C1 segment of cervical spinal cord (tissue), 14 donors: ENCODE measurements at places on chromosomes 2 and 18.

DNA sequence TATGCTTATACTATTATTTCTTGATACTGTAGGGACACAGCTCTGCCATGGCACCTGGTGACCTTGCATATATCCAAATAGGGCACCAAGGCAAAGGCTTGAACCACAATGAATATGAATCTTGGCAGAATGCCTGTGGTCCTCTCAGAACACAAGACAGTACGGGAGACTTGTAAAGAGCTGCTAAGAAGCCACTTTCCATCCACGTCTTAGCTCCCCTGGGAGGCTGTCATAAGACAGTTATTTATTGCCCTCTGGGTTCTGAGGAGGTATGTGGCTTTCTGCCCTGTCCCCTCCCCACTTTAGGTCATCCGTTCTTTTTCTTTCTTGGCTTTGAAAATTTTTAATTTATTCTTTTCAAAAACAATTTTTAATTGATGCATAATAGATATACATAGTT is 29.8 kb upstream of the MRPL33 start:
- DNase-seq, result no peak

DNA sequence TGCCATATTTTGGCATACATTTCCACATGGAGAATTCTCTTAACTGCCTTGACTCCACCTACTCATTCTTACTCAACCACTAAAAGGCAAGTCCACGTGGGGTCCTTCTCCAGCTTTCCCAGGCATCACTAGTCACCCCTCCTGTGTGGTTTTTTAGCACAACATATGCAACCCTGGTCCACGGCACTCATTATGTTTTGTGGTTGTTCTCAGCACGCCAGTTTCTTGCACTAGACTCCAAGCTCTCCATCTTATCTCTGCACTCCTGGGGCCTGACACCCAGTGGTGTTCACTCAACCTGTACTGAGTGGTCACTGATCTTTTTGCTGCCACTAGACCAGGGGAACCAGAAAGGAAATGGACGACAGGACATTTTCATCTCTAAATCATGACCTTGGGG is 18.0 kb downstream of the MARCHF4 start:
- no peak for DNase-seq

GRCh38 chr2:95079199-95079683 is 42.4 kb downstream of the MRPS5 start:
- DNase-seq, result no peak

GRCh38 chr18:48030616-48031480 is 100.4 kb upstream of the SMAD2 start:
- no peak for DNase-seq

DNA sequence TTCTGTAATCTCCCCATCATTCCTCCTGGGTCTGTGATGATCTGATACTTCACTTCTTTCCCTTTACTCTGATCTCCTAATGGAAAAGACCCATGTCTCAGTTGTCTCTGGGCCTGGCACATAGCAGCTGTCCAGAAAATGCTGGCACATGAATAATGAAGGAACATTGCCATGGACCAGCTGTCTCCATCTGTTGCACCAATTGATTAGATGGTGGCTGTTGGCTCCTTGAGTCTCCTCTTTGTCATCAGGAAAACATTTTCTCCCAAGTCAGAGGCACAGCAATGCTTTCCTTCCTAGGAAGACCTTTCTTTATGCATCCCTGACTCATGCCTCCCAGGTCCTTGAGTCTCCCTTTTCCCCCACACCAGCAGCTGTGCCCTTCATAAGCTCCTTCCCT is 286.2 kb upstream of the CXCR4 start:
- no peak for DNase-seq

- DNase-seq, result no peak
Observed at GRCh38 chr2:17476830-17477229, 41.4 kb downstream of the RAD51AP2 start.

DNA sequence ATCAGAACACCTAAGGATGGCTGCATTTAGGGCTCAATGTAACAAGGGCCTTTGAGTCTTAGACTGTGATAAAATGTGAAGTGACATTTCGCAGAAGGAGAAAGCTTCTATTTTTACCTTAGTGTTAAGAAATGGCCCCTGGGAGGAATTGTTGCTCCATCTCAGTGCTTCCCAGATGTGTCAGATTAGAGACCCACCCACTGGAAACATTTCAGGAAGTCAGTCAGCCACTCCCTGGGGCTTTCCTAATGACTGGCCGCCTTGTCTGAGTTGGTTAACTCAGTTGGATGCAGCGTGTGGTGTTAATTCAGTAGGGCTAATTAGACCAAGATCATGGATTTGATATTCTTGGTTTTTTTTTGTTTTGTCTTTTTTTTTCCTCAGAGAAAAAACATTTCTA is 355.9 kb downstream of the PIK3C3 start:
- no peak for DNase-seq

DNA sequence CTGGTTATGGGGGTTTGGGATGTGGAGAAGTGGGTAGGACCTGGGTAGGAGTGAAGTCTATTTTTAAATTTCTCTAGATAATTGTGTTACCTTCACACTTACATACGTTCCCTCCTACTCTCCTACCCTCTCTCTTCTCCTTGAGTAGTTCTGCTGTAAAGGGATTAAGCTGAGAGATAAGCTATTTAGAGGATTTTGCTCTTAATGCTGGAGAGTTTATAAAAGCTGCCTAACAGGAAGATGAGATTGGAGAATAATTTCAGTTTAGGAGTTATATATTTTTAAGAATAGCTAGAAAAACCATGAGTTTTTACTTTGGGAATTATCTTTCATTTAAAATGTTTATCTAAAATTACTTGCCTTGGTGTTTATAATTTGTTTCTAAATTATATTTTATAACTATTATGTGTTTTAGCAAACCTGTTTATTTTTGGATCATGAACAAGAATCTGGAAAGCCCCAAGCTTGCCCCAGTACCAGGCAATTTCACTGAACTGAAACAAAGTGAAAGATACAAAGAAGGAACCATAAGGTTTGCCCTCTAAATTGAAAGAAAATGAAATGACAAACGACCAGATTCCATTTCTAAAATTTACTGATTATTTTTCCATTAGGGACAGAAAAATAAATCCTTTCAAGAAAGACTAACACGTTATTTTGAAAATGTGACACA is 101.5 kb downstream of the ZNF532 start:
- DNase-seq, result no peak

GRCh38 chr2:159989249-159989648 is 73.2 kb downstream of the PLA2R1 start:
- DNase-seq, result no peak
